ENCODE measurements at places on chromosomes 1 and 21.

- no peak for DNase-seq
- no peak overlapping the region for H3K4me3 ChIP-seq
- no peak overlapping the region for H3K27ac ChIP-seq
- H3K36me3 ChIP-seq: no peaks in the 10 kb centered on the region
Measured at GRCh38 chr1:112172294-112172882, 182.9 kb upstream of the KCND3 start.

DNA sequence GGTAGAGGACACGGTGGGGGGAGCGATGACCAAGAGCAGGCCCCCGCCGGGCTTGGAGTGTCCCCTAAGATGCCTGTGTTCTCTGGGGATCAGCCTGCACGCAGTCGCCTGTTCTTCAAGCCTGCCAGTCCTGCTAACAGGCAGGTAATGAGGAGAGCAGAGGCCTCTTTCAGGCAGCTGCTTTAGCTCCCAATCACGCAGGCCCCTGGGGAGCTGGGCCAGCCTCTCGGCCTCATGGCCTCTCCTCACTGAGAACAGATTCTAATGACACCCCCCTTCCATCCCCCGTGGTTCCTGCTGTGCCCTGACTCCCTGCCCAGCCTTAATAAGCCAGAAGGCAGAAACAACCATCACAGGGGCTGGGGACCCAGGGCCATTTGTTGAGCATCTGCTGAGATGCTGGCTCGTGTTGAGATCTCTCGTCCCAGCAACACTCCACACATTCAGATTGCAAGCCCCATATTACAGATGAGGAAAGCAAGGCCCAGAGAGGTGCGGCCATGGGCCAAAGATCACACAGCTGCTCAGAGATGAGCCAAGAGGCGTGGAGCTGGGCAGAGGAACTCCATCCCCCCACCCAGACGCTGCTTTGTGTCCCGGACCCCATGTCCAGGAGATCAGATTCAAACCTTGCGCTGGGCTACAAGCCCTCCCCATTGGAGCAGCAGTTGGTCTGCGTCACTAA, 71.6 kb upstream of the CASZ1 start:
- H3K4me1 ChIP-seq: peaks cover 3% of the 10 kb centered on the region
- no peak for DNase-seq
- H3K27me3 ChIP-seq: peaks cover 93% of the 10 kb centered on the region
- H3K36me3 ChIP-seq: no peaks in the 10 kb centered on the region

DNA sequence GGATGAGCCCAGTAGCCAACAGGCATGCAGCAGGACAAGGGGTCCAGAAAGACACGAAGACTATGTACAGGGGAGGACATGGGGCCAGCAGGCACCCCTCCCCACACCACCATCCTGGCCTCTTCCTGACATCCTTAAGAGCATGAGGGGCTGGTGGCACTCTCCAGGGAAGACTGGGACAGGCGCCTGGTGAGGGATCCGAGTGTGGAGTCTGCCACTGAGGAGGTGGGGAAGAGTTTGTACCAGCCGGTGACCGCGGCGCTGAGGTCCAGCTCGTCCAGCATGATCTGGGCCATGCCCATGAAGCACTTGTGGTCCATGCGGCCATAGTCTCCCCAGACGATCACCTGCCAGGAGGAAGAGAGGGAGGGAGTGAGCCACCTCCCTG, 39.1 kb downstream of the RIMS3 start:
- no peak overlapping the region for H3K27ac ChIP-seq
- H3K4me3 ChIP-seq: no peak overlapping the region
- peaks cover 24% of the 10 kb centered on the region for H3K4me1 ChIP-seq
- DNase-seq: no peak
- H3K36me3 ChIP-seq: peaks cover 19% of the 10 kb centered on the region
- no peaks in the 10 kb centered on the region for H3K27me3 ChIP-seq

GRCh38 chr1:7365706-7366105, 405.4 kb upstream of the VAMP3 start:
- no peaks in the 10 kb centered on the region for H3K27me3 ChIP-seq
- H3K4me3 ChIP-seq: no peak overlapping the region
- DNase-seq: no peak

GRCh38 chr1:94061513-94062443, 59.2 kb downstream of the ABCA4 start:
- H3K27ac ChIP-seq: no peak overlapping the region
- H3K27me3 ChIP-seq: peaks cover 48% of the 10 kb centered on the region
- H3K4me1 ChIP-seq: no peaks in the 10 kb centered on the region
- no peak overlapping the region for H3K4me3 ChIP-seq

DNA sequence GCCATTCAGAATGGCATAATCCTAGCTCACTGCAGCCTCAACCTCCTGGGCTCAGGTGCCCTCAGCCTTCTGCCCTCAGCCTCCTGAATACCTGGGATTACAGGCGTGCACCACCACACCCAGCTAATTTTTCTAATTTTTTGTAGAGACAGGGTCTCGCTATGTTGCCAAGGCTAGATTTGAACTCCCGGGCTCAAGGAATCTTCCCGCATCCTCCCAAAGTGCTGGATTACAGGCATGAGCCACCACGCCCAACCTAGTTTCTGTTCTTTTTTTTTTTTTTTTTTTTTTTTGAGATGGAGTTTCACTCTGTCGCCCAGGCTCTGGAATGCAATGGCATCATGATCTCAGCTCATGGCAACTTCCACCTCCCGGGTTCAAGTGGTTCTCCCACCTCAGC, 108.9 kb downstream of the LACTBL1 start:
- no peak overlapping the region for H3K4me3 ChIP-seq
- H3K36me3 ChIP-seq: no peaks in the 10 kb centered on the region
- no peaks in the 10 kb centered on the region for H3K4me1 ChIP-seq
- peaks cover 50% of the 10 kb centered on the region for H3K27me3 ChIP-seq

GRCh38 chr1:211420389-211420788, 71.6 kb downstream of the RD3 start:
- peaks cover 9% of the 10 kb centered on the region for H3K4me1 ChIP-seq
- DNase-seq: no peak
- H3K27ac ChIP-seq: no peak overlapping the region
- H3K27me3 ChIP-seq: no peaks in the 10 kb centered on the region

All from effector memory CD8-positive, alpha-beta T cell (primary cell).